ENCODE measurements at places on chromosomes 4 and X.

DNA sequence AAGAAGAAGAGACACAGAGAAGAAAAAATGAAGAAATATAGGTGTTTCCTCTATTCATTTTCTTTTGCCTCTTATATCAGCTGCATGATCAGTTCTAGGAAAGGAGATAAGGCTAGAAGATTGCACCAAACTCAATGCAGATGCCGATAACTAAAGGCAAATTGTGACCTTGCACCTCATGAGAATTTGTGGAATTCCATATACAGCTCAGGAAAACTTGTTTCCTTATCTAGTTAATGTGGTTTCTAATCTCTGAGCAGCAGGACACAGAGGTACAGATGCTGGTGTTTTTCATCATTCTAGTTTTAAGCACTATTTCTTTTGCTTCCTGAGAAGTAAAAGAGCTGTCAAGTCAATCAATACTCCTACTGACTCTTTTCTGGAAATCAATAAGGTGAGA is 104.6 kb upstream of the NWD2 start:
- DNase-seq = no peak

DNA sequence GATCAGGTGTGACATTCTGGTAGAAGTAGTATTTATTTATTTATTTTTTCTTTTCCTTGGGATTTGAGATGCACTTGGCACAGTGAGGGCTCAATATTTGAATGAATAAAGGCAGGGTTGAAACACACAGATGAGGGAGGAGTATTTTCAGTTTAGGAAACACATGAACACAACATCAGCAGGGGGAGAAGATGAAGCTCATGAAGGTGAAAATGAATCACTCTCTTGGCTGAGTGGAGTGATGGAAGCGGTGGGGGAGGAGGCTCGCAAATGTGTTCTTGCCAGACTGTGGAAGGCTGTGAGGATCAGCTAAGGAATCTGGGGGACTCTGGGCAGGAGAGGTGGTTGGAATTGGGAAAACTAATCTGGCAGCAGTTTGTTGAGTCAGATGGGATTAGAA is 55.3 kb downstream of the ARHGAP10 start:
- no peak for DNase-seq

GRCh38 chr4:7783541-7783940 is 156.1 kb downstream of the AFAP1 start:
- DNase-seq = no peak

- no peak for DNase-seq
These were observed 148.8 kb upstream of the MID1 start for GRCh38 chrX:10769195-10769594.

GRCh38 chr4:86840858-86841257 is 8.3 kb downstream of the SLC10A6 start:
- DNase-seq = no peak

- no peak for DNase-seq
These were observed 83.2 kb downstream of the FUNDC1 start for GRCh38 chrX:44459501-44459900.

- no peak for DNase-seq
These were observed 94.9 kb downstream of the ARHGAP24 start for GRCh38 chr4:85569730-85570299.

- DNase-seq = no peak
These were observed 430.4 kb downstream of the ACTRT1 start for GRCh38 chrX:127621780-127622179.

All from omental fat pad (tissue), 4 donors.